ENCODE measurements at places on chromosomes 3 and 15.

GRCh38 chr3:134959516-134959915 is 164.5 kb downstream of the EPHB1 start:
- peak; percentile 34 for DNase-seq

DNA sequence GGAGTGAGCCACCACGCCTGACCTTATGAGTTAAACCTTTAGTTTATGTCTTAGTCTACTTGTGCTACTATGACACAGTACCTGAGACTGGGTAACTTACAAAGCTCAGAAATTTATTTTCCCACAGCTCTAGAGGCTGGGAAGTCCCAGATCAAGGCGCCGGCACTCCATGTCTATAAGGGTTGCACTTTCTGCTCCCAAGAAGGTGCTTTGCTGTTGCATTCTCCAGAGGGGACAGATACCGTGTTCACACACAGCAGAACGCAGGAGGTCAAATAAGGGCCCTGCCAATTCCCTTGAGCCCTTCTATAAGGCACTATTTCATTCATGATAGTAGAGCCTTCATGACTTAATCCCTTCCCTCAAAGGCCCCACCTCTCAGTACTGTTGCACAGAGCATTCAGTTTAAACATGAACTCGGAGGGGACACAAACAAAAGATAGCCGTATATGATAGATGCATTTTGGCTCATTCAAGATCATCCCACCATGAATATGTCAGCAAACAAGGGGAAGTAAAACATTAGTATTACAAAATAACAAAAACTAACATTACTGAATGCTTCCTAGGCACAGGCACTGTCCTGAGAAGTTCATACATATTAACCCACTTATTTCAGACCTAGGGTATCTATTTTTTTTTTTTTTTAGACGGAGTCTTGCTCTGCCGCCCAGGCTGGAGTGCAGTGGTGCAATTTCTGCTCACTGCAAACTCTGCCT is 26.5 kb downstream of the PLA1A start:
- DNase-seq: no peak

DNA sequence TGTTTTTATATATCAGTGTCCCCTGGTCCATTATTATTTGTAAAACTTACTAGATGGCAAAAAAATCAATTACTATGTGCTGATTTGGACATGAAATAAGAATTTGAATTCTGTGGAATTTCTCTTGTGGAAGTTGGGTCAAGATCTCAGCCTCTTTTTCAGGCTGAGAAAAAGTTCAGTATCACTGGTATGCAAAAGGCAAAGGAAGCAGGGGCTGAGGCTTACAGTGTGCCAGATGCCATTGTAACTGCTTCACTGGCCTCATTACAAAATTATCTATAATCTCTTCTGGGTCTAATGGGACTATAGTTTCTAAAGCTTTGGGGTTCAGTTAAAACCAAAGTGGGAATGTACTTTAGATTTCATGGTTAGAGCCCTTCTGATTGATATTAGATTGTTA is 125.9 kb upstream of the SLC7A14 start:
- no peak for DNase-seq

GRCh38 chr3:38646630-38647029 is 2.9 kb downstream of the SCN5A start:
- no peak for DNase-seq

DNA sequence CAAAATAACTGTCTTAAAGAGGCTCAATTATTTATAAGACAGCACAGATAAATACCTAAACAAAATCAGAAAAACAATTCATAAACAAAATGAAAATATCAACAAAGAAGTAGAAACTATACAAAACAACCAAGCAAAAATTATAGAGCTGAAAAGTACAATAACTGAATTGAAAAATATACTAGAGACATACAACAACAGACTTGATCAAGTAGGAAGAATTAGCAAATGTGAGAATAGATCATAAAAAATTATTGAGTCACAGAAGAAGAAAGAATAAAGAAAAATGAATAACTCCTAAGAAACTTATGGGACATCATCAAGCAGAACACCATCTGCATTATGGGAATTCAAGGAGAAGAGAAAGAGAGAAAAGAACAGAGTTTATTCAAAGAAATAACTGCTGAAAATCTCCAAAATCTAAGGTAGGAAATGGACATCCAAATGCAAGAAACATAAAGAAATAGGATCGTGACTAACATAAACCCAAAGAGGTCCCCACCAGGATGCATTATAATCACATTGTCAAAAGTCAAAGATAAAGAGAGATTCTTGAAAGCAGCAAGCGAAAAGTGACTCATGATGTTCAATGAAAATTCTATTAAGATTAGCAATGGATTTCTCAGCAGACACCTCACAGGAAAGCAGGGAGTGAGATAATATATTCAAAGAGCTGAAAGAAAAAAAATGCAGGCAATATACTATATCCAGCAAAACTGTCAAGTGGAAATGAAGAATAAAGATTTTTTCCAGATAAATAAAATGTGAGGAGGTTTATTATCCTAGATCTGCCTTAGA is 85.9 kb downstream of the DCLK3 start:
- DNase-seq: no peak

GRCh38 chr3:144242747-144243146 is 271.1 kb downstream of the DIPK2A start:
- DNase-seq: no peak

DNA sequence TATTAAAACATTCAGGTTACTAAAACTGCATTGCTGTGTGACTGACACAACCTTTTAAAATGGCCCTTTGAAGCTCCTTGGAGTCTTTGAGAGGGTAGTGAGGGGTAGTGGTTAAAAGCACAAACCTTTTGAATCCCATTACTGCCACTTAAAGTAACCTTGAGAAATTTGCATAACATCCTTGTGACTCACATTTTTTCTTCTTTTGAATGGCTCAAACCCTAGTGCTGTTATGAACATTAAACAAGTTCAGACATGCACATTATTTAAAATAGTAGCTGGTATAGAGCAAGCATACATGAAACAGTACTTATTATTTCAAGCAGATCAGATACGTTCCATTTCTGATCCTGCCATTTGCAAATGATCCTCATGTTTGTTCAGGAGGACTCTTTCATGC is 3.7 kb upstream of the CLDN1 start:
- no peak for DNase-seq

DNA sequence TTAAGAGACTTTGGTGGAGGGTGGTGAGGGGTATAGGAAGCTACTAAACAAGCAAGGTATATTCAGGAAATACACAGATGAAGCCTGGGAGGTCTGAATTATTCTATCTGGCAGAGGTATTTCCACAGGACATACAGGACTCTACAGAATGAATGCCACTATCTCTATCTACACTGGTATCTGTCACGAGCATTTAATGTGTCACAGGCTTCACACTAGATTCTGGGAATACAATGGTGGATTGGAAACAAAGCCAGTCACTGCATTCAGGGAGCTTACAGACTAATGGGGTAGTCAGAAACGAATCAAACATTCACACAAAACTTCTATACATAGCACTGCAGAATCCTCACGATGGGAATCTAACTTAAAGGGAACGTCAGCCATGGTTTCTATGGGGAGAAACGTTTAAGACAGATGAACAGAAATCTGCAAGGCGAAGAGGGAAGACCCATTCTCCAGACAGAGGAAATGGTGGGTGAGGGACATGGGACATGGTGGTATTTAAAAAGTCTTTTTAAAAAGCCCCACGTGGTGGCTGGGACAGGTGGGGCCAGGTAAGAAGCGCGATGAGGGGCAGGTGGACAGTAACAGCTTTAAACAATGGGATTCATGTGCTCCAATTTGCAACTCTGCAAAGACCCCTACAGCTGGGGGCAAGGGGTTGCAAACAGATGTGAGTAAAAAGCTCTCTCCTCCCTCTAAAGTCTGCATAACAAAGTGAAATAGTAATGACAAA is 16.5 kb downstream of the LRIG1 start:
- DNase-seq: no peak

DNA sequence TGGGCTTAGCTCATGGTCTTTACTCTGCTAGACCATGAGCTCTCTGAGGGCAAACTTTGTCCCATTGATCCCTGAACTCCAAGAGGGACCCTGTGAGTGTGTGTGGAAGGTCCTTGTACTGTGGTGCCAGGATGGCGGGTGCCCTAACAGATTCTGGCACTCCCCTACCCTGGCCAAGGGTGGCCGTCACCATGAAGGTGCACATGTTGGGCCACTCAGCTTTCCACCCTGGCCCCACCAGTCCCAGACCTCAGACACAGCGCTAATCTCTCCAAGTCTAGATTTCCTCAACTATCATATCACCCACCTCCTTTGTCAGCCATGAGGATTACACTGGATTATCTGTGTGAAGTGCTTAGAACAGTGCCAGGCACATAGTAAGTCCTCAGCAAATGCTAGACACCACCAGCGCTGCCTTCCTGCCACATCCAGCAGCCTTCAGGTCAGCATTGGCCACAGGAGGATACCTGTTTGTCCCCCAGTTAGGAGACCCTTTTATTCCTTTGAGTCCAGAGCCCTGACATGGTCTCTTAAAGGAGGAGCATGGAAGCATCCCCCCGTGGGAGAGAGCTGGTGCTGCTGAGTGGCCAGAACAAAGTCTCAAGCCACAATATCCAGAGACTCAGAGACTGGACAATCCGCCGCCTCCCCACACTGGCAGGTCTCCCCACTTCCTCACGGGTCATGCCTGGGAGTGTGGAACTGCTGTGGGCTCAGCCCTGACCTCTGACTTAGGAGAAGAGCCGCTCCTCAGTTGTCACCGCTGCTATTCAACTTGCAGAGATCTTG is 44.5 kb upstream of the SLCO2A1 start:
- no peak for DNase-seq

GRCh38 chr15:66959066-66959465 is 106.3 kb upstream of the SMAD3 start:
- DNase-seq: no peak

GRCh38 chr3:190912736-190913135 is 50.2 kb upstream of the GMNC start:
- no peak for DNase-seq

DNA sequence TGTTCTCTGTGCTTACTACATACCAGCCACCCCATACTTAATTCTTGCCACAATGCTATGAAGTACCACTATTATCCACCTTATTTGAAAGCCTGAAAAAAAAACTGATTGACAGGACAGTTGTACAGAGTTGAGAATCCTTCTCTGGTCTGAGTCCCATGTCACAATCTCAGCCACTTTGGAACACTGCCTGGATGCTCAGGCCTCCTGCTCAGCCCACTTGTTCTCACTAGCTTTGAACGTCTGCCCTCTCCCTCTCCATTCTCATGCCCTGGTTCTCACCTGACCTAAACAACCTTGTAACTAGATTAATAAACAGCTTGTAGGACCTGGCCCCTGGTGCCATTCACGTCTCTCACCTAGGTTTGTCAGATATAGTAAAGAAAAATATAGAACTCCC is 53.9 kb downstream of the TRIM69 start:
- DNase-seq: no peak

DNA sequence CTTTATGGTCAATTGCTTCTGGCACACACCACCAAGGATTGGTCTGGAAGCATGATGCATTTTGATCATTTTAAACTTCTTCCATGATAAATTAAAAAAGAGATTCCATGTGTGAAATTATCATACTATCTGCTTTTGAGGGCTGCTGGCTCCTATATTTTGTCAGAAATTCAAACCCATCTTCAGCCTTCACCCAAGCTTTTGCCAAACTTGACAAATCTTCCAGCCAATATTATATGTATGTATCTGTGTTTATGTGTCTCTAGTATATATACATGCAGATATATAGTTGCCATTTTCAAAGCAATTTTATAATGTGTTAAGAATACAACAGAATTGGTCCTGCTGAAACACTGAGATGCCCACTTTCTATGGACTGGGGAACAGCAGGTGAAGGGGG is 275.7 kb downstream of the AGBL1 start:
- DNase-seq: no peak

DNA sequence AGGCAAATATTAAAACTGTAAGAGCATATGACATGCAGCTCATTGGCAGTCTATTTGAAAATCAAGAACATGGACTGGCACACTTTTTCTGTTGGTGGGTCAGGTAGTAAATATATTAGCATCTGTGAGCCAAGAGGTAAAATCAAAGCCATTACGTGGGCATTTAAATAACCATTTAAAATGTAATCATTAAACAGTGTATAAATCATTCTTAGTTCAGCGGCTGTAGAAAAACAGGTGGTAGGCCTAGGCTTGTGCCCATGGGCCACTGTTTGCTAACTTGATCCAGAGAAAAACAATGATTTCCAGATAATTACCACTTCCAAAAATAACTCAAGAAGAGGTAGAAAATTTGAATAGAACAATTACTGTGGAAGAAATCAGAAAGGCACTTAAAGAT is 105.1 kb downstream of the CHST2 start:
- DNase-seq: no peak

DNA sequence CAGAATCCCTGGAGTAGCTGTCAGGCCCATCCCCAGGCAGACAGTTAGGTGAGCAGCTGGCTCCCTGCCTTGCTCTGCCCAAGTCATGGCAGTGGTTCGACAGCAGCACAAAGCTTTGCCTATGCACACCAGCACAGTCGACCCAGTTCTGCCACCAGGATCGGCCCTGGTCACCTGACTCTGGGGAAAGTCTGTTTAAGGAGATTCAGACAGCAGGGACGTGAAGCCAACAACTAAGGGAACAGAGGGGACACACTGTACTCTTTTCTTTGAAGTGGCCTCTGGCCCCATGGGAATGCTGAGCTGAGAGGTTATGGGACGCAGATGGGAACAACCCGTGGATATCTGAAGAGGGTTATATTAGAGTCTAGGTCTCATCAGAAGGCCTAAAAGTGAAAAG is 134.8 kb downstream of the CHDH start:
- no peak for DNase-seq

DNA sequence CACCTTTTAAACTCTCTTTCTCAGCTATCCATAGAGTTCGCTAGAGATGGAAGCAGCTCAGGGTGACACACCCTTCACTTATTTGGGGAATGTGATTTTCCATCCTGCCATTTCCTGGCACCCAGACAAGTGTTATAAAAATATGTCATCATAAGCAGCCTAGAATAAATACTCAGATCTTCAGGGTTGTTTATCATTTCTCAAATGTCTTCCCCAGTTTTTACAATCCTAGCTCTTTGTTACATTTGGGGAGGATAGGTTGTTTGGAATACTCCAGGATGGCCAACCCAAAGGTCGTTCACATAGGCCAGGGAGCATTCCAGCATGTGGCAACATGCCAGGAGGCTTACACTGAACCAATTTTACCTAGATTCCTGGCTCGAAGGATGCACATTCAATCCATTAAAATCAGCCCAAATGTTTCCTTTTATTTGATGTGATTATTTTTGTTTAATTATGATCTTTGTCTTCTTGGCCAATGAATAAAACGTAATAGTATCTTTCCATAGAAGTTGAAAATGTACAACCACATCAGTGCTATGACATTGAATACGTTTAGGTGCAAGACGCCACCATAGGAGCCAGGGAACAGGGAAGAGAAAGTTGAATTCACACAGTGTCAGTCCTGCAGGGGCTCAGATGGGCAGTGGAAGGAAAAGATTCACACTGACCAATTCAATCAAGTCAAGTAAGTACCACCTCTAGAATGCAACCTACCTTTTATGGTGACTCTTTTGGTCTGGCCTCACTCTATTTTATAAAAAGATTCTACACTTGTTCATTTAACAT is 537.7 kb upstream of the MDFIC2 start:
- no peak for DNase-seq

GRCh38 chr3:3619815-3620214 is 179.4 kb upstream of the LRRN1 start:
- no peak for DNase-seq
